ENCODE measurements at places on chromosomes 11 and 22.

- DNase-seq, result no peak
These were observed 117.7 kb downstream of the ABTB2 start for GRCh38 chr11:34240150-34240494.

DNA sequence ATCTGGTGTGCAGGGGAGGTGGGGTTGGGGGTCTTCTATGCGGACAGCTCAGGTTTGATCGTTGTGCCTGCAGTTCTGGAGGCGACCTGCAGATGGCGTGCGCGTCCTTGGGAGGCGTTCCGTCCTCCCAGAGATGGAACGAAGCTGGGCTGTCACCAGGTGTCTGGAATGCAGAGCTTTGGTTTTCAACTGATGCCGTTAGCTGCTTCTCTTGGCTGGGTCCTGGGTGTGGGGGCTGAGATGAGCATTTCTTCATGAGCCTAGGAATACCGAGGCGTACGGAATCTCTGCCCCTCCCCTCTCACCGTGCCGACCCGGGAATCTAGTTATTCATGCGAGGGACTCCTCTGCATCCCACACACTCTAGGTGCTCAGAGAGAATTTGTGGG is 98.6 kb downstream of the CEP164 start:
- DNase-seq, result peak; percentile 65

DNA sequence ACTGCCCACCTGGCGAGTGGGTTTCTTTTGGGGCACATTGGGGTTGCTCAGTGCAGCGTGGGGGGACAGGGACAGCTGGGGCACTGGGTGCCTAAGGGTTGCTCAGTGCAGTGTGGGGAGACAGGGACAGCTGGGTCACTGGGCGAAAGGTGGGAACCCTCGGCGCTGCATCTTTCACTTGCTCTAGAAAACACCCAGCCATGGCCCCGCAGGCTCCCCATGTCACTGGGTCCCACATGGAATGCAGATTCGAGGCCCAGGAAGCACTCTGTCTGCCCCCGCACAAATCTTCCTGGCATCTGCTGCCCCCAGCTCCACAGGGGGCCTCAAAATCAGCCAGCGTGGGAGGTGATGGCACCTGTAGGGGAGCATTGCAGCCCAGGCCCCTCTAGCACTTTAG is 229.3 kb downstream of the BRD1 start:
- DNase-seq, result no peak

DNA sequence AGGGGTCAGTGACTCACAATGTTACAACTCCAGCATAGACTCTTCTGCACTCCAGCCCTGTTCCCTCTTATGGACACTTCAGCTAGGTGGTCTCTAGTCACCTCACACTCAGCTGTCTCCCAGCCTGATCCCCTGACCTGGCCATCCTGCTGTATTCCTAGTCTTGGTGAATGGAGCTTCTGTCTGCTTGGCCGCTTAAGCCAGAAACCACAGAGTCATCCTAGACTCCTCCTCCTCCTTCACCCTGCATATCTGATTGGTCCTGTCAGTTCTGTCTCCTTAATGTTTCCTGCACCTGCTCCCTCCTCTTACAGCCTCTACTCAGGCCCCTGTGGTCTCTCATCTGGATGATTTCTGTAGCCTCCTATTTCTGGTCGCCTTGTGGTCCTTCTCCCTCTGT is 144.9 kb downstream of the HIPK3 start:
- no peak for DNase-seq

GRCh38 chr11:120122924-120123683 is 14.8 kb downstream of the TRIM29 start:
- no peak for DNase-seq

DNA sequence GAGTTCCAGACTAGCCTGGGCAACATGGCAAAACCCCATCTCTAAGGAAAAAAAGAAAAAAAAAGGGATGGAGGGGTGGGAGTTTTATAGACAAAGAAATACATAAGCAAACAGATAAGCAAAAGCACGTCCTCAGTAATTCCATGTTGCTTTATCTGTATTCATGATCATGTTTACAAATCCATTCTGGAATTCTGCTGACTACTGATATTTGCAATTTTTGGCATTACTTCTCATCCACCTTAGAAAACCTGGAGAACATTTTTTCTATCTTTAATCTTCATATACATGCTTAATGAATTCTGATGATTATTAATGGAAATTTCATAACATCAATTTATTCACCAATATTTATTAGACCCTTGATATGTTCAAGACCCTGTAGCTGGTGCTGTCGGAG is 1.7 kb upstream of the FDX1 start:
- DNase-seq, result no peak

DNA sequence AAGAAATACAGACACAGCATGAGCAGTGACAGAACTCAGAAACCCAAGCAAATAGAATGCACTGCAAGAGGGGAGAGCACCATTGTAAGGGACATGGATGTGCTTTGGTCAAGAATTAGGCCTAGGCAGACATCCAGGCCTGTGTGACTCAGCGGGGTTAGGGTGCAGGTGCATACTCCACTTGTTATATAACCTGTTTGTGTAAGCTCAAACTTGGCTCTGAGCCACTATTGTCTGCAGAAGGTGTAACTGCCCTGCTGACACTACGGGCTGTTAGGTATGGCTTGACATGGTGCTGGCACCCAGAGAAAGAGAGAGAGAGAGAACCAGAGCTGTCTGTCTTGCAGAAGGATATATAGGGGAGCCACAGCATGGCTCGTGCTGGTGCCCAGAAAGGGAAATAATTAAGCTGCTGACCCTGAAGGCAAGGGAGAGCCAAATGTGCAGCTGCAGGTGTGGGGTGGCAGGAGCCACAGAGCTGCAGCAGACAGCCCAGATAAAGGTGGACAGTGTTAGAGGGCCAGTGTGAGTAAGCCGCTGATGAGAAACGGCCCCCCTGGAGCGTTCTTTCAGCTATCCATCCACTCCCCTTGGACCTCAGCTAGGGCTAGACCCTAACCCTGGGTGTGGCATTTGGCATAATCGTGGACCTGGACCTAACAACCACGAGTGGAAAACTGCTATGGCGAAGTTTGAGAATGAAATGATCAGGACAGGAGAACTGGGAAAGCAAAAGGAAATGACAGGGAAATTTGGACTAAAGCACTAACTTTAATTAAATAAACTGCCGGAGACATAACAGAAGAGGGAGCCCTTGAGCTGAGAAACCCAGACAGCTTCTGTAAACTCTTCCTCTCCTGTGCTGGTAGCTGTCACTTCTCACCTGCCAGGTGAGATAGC is 253.0 kb upstream of the CCDC179 start:
- DNase-seq, result peak; percentile 20

DNA sequence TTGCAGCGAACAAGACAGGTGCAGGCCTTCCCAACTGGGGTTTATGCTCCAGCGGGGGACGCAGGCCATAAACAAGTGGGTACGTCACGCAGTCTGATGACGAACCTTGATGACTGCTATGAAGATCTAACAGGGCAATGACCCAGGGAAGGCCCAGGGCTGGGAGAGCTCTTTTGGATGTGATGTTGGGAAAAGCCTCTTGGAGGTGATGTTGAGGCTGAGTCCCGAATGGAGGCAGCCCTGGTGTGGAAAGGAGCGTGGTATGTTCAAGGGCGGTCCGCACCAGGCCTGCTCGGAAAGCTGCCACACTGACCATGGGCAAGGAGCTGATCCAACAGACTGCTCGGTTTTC is 5.8 kb downstream of the FADS2 start:
- no peak for DNase-seq

DNA sequence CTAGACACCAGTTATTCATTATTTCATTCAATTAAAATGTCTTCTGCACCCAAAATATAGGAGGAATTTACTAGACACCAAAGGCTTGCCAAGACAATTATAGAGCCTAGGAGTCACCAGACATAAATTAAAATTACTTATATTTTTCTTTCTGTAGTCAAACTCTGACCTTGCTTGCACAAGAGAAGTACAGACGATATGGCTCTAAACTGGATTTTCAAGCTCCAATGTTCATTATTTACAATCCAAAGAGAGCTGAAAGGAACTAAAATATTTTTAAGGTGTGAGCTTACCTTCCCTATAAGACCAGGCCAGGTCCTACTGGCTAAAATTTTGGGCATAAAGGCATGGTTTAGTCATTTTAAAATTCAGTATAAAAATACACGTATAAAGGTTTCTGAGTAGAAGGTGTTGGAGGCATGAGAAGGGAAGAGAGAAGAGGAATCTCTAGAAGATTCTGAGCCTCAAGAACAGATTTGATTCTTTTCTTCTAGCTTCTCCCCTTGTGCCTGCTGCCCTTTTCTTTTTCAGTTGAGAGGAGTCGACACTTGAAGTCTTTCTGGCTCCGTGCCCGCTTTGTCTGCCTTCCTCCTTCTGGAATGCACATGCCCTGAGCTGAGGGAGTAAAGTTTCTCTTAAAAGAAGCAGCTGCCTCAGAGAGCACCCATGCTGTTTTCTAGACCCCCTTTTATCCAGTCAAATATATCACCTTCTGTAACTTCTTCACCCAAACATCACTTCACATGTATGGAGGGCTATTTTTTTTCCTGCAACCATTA is 13.5 kb downstream of the C11orf97 start:
- peak; percentile 45 for DNase-seq

DNA sequence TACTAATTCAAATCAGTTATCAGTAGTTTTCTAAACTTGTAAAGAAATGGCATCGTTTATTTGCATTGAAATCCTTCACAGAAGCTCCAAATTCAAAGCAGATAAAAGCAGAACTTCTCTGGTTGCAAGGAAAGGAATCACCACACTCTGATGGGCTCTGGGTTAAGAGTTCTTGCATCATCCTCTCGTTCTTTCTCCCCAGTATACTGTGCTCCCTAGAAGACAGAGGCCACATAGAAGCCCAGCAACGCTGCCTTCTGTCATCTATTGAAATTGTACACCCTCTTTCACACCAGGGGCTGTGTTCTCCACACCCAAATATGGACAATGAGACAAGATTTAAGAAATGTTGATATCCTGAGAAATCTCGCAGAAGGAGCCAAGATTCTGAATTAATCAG is 29.3 kb downstream of the FAT3 start:
- no peak for DNase-seq

- no peak for DNase-seq
These were observed 126.7 kb downstream of the TEAD1 start for GRCh38 chr11:12800871-12801270.

GRCh38 chr11:17541330-17541885 is 2.8 kb downstream of the USH1C start:
- no peak for DNase-seq

DNA sequence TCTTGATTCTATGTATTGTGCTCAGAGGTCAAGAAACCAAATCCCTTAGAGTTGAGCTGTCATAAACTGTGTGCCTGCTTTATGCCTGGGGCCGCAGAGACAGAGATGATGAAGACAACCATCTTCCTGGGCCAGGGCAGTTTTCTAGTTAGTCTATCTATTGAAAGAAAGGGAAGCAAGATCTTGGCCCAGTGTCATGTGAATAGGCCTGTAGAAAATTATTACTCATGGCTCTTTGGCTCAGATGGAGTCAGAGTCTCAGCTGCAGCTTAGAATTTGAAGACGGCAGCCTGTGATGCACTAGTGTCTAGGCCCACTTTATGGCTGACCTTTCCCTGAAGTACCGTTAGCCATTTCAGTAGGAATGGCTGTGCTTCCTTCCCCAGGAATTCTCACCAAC is 112.0 kb downstream of the DBX1 start:
- no peak for DNase-seq

GRCh38 chr11:121291319-121291718 is 1.3 kb upstream of the SC5D start:
- no peak for DNase-seq

- DNase-seq, result peak; percentile 58
These were observed 96.5 kb downstream of the CWC15 start for GRCh38 chr11:94876645-94877442.

- DNase-seq, result no peak
These were observed 29.8 kb upstream of the CCDC188 start for GRCh38 chr22:20180640-20181039.

DNA sequence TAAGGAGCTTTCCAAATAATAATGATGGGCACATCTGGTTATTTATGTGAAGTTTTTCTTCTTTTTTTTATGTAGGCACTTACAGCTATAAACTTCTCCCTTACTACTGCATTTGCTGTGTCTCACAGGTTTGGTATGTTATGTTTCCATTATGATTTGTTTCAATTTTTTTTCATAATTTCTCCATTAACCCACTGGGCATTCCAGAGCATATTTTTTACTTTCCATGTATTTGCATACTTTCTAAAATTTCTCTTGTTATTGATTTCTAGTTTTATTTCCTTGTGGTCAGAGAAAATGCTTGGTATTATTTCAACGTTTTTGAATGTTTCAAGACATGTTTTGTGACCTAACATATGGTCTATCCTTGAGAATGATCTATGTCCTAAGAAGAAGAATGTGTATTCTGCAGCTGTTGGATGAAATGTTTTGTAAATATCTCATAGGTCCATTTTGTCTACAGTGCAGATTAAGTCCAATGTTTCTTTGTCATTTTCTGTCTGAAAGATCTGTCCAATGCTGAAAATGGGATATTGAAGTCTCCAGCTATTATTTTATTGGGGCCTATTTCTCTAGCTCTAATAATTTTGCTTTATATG is 362.1 kb downstream of the DDX10 start:
- DNase-seq, result no peak

DNA sequence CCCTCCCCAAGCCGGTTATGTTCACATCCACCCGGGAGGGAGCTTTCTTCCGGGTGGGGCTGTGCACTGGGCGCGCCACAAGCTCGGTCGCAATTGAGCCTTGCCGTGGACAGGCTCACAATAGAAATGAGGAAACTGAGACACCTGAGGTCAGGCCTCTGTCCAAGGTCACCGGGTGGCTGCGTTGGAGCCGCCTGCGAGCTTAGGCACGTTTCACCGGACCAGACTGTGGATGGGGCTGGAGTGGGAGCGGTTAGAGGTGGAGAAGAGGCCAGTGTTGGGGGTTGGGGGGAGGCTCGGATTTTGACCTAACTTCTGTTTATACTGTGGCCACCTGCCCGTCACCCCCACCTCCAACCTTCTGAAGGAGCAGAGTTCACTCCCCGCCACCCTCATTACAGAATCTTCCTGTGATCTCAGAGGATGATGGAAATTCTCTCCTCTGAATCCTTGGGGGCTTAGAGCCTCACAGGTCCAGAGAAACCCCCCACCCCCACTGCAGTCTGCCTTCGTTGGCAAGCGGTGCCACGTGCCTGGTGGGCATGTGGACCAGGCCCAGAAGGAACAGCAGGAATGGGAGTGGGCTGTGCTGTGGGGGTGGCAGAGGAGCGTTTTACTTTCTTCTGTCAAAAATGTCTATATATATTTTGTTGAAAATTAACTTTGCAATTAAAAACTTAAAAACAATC is 631 bp upstream of the NPTXR start:
- no peak for DNase-seq

- no peak for DNase-seq
These were observed 41.3 kb downstream of the EIF4ENIF1 start for GRCh38 chr22:31448382-31448781.

DNA sequence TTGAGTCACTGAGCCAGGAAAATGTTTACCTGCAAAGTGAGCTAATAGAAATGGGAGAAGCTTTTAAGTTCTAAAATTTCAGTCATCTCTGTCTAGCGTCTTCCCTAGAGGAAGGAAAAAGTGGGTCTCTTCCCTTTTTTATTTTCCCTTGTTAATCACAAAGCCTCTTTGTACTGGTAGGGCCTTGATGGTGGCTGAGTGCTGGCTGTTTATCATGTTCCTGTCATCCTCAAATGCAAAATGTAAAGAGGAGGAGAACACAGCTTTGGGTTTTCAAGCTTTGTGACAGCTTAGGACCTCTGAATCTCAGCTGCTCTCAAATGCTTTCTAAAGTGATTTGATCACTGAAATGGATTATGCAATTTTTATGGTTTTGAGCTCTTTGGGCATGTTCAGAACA is 222.0 kb downstream of the TMEM135 start:
- DNase-seq, result peak; percentile 51
